ENCODE measurements at places on chromosomes 7 and 10. TPM values are rescaled to one million over a fixed set of nuclear protein-coding genes. Genes with fewer than 3 reads are reported as not detected.

DNA sequence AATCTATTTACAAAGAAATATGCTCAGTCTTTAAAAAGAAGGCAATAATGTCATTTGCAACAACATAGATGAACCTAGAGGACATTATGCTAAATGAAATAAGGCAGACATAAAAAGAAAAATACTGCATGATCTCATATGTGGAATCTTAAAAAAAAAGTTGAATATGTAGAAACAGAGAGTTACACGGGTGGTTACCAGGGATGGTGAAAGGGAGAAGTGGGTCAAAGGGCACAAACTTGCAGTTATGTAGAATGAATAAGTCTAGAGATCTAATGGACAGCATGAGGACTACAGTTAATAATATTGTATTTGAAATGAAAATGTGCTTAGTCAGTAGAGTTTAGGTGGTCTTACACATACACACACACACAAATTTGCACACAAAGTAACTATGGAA, 88.2 kb upstream of the CCDC71L start:
- H3K27me3 ChIP-seq, result peaks cover 8% of the 10 kb centered on the region
- DNase-seq, result no peak
- H3K4me1 ChIP-seq, result peaks cover 11% of the 10 kb centered on the region
- no peak overlapping the region for H3K27ac ChIP-seq

- H3K4me3 ChIP-seq, result no peak overlapping the region
- DNase-seq, result no peak
- no peak overlapping the region for H3K27ac ChIP-seq
- no peaks in the 10 kb centered on the region for H3K4me1 ChIP-seq
These were observed 853.5 kb downstream of the GATA3 start for GRCh38 chr10:8908013-8908412.

DNA sequence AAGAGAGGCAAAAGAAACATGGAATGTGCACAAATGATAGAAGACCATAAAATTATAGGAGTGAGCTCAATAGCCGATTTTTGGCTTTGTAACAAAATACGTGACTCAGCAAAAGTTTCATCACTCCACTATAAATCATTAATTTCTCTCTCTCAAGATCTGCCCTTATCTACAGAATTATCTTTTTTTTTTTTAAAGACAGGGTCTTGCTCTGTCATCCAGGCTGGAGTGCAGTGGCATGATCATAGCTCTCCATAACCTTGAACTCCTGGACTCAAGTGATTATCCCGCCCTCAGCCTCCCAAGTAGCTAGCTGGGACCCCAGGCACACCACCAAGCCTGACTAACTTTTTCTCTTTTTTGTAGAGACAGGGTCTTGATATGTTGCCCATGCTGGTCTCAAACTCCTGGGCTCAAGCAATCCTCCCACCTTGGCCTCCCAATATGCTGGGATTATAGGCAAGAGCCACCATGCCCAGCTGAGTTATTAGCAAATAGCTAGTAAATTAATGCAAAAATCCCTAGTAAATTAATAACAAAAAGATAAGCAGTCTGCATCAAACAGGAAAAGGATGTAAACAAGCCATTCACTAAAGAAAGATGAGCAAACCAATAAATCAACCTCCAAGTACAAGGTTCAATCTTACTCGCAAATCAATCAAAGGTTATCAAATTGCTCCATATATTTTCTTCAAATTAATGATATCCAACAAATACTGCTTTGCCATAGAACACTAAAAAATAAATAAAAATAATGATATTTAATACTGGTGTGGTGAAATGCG, 450.7 kb downstream of the PARD3 start:
- peaks cover 2% of the 10 kb centered on the region for H3K27me3 ChIP-seq
- no peaks in the 10 kb centered on the region for H3K4me1 ChIP-seq
- H3K27ac ChIP-seq, result no peak overlapping the region
- no peak for DNase-seq
- H3K4me3 ChIP-seq, result no peak overlapping the region
- H3K36me3 ChIP-seq, result no peaks in the 10 kb centered on the region

- peaks cover 16% of the 10 kb centered on the region for H3K4me1 ChIP-seq
- peaks cover 59% of the 10 kb centered on the region for H3K36me3 ChIP-seq
- no peaks in the 10 kb centered on the region for H3K27me3 ChIP-seq
- no peak overlapping the region for H3K27ac ChIP-seq
- DNase-seq, result no peak
- H3K4me3 ChIP-seq, result no peak overlapping the region
These were observed 6.6 kb upstream of the CUZD1 start for GRCh38 chr10:122852261-122852660.

Gene CTNNA3
- total RNA-seq, result 0.30 TPM

Gene ANXA8L1
- total RNA-seq, result not detected

DNA sequence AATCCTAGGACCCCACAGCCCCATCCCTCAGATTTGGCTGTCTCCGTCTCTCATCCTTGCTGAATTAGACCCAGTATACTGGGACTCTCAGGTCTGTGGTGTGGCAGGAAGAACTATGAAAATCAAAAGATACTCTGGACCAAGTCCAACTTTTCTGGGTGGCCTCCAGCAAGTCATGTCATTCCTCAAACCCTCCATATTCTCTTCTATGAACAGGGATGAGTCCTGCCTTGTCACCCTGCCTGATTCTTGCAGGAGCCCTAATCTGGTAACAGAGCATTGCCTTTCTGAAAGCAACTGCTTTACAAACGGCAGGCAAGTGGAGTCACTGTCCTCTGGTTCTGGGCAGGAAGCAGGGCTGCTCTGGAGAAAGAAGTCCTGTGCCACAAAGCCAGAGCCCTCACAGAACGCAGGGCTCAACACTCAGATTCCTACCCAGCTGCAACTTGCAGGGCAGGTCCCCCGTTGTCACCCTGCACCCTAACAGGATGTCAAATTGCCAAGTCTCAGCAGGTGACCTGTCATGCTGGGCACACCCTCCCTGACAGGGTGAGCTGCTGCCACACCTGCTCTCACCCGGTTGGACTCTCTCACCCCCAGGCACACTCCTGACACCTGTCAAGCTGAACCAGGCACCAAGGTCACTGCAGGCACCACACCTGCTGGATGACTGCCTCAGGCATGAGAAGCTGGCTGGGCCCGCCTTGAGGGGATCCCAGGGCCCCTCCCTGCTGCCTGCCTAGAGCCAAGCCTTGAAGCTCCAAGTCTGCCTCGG, 227.7 kb downstream of the KCNMA1 start:
- H3K27me3 ChIP-seq, result peaks cover 3% of the 10 kb centered on the region
- DNase-seq, result no peak
- H3K36me3 ChIP-seq, result no peaks in the 10 kb centered on the region
- H3K4me3 ChIP-seq, result no peak overlapping the region

DNA sequence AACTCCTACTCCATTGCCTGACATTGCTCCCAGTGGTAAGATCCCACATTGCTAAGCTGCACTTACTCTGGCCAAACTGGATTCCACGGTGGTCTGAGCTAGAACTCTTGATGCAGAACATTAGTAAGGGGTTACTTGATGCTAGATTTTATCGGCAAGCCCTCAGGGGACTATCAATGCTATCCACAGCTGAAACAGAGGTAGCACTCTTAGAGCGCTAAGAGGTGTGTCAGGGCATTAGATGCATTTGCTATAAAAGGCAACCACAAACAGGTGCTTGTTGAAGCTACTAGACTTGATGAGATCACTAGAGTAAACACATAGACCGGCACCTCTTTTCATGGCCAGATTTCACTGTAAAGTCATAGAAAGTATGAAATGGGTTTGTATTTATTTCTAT, 116.3 kb downstream of the MDFIC start:
- H3K4me3 ChIP-seq, result no peak overlapping the region
- no peaks in the 10 kb centered on the region for H3K36me3 ChIP-seq
- no peak overlapping the region for H3K27ac ChIP-seq
- no peaks in the 10 kb centered on the region for H3K27me3 ChIP-seq
- DNase-seq, result no peak

Gene EIF5AL1
- 0.46 TPM for total RNA-seq

Gene MKI67
- total RNA-seq, result 244 TPM

Gene NRBF2
- 24.1 TPM for total RNA-seq

Gene C10orf67
- 0.41 TPM for total RNA-seq

Gene BMPER
- not detected for total RNA-seq

Gene IFIT1B
- not detected for total RNA-seq

DNA sequence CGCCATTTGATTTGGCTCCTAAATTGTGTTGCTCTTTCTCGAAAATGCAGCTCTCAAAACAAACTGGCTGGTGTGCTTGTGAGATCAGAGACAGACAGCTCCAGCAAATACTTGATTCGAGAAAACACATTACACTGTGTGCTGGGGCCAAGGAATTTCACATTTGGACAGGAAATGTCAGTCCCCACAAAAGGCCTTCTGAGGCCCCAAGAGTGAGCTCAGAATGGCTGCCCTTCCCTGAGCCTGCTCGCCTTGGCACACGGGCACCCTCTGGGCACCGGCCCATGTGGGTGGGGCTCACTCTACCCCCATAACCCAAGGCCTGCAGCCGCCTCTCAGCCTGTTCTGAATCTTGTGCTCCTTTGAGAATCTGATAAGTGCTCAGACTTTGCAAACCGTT, 13.9 kb upstream of the HSPA12A start:
- peaks cover 24% of the 10 kb centered on the region for H3K27me3 ChIP-seq
- H3K27ac ChIP-seq, result no peak overlapping the region
- no peak for DNase-seq
- H3K36me3 ChIP-seq, result no peaks in the 10 kb centered on the region

Gene AASS
- 2.1 TPM for total RNA-seq

GRCh38 chr7:151078233-151079040, 2.2 kb downstream of the FASTK start:
- H3K4me3 ChIP-seq, result peak overlapping the region; percentile 92
- no peaks in the 10 kb centered on the region for H3K27me3 ChIP-seq

Gene ING3
- total RNA-seq, result 23.4 TPM

DNA sequence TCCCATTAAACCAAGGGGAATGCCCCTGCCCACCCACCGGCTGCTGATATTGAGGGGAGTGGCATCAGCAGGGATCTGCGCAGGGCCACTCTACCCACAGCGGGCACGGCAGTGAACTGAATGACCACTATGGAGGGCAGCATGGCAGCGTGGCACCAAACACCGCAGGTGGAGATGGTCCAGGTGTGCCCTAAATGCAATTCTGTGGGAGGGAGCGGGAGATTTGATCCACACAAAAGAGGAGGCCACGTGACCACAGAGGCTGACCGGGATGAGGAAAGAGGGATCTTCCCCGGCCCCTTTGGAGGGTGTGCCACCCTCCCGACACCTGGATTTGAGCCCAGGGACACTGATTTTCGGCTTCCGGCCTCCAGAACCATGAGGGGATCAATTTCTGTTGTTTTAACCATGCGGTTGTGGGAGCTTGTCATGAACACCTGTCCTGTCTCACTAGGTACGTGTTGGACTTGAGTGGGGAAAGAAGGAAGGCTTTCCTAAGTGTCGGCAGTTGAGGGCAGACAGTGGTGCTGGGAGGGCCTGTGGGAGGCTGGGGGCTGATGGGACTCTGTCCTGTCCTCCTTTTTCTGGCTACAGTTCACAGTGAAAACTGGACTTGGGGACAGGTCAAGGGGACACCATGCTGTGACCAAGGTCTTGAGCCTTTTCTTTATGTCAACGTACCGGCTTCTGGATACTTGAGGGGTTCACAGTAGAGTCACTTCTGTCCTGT, 66.1 kb downstream of the CFAP46 start:
- no peak for DNase-seq
- H3K4me1 ChIP-seq, result no peaks in the 10 kb centered on the region
- H3K27me3 ChIP-seq, result peaks cover 21% of the 10 kb centered on the region
- no peak overlapping the region for H3K4me3 ChIP-seq
- H3K36me3 ChIP-seq, result no peaks in the 10 kb centered on the region

Gene TRIM50
- total RNA-seq, result not detected

Gene C10orf62
- not detected for total RNA-seq

DNA sequence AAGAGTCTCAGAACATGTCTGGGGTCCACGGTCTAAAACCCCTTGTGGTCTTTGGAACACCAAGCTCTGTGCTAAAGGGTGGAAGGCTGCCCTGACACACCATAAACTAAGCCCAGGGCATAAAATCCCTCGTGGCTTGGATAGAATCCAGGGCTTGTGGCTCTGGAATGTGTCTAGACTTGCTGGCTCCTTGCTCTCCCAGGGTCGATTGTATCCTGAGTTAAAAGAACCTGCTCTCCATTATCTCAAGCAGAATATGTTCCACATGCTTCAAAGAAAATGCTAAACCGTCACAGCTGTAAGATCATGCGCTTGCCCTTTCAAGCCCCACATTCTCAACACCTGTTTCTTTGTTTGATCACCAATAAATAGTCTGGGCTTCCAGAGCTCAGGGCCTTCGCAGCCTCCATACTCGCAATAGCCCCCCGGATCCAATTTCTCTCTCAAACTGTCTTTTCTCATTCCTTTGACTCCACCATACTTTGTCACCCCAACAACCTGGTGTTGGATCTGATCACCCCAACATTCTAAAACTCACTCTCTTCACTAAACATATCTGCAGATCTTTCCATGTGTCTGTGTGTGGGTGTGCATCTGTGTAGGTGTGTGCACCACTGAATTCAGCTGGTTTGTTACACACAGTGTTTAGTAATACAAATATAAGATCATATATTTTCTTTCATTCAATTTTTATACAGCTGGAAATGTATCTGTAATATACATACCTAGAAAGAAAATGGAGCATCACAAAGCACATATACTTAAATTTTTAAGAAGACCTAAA, 238.5 kb downstream of the ZMYND11 start:
- no peak for DNase-seq
- H3K4me1 ChIP-seq, result peaks cover 9% of the 10 kb centered on the region
- no peaks in the 10 kb centered on the region for H3K27me3 ChIP-seq
- no peak overlapping the region for H3K4me3 ChIP-seq

GRCh38 chr7:129947049-129947448, 5.7 kb downstream of the UBE2H start:
- no peak for DNase-seq
- H3K27me3 ChIP-seq, result no peaks in the 10 kb centered on the region
- peaks cover 5% of the 10 kb centered on the region for H3K36me3 ChIP-seq

GRCh38 chr10:24951201-24952142, 934 bp downstream of the PRTFDC1 start:
- peaks cover 4% of the 10 kb centered on the region for H3K27me3 ChIP-seq
- no peak overlapping the region for H3K27ac ChIP-seq
- H3K36me3 ChIP-seq, result no peaks in the 10 kb centered on the region
- peak; percentile 42 for DNase-seq
- H3K4me1 ChIP-seq, result peaks cover 26% of the 10 kb centered on the region
- peak overlapping the region; percentile 56 for H3K4me3 ChIP-seq

DNA sequence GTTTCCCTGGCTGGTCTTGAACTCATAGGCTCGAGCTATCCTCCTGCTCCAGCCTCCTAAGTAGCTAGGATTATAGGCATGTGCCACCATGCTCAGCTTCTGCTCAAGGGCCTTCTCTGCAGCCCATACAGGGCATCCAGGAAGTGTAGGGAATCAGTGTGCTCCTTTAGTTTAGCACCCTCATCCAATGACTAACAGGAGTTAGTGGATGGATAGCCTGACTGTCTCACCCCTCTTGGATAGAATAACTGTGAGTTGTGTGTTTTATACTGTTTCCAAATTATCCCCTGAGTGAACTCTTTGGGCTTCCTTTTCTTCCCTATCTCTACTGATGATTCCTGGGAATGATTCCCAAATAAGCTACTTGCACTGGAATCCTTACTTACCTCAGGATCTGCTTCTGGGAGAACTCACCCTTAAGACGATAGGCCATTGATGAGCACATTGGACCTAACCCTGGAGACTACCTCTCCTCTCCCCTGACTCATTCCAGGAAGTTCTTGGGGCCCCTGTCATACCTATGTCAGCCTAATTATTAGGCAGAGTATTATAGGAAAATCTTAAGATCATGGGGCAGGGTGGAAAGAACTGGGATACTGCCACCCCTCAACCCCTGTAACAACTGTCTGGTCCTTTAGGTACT, 18.5 kb downstream of the STRIP2 start:
- DNase-seq, result no peak
- peaks cover 79% of the 10 kb centered on the region for H3K36me3 ChIP-seq
- no peaks in the 10 kb centered on the region for H3K4me1 ChIP-seq
- no peak overlapping the region for H3K27ac ChIP-seq
- no peak overlapping the region for H3K4me3 ChIP-seq
